ENCODE measurements at places on chromosomes 5 and 9.

GRCh38 chr5:16095612-16096011, 84.0 kb downstream of the MARCHF11 start:
- DNase-seq, result no peak

- DNase-seq, result no peak
Observed at GRCh38 chr5:2262620-2263019, 379.9 kb upstream of the IRX4 start.

DNA sequence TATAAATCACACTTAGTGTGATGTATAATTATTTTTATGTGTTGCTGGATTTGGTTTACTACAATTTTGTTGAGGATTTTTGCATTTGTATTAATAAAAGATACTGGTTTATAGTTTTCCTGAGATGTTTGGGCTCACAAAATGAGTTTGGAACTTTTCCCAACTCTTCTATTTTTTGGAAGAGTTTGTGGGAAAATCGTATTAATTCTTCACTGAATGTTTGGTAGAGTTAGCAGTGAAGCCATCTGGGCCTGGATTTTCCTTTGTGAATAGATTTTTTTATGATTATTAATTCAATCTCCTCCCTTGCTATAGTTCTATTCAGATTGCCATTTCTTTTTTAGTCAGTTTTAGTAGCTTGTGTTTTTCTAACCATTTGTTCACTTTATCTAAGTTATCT, 201.7 kb upstream of the NFIL3 start:
- no peak for DNase-seq

DNA sequence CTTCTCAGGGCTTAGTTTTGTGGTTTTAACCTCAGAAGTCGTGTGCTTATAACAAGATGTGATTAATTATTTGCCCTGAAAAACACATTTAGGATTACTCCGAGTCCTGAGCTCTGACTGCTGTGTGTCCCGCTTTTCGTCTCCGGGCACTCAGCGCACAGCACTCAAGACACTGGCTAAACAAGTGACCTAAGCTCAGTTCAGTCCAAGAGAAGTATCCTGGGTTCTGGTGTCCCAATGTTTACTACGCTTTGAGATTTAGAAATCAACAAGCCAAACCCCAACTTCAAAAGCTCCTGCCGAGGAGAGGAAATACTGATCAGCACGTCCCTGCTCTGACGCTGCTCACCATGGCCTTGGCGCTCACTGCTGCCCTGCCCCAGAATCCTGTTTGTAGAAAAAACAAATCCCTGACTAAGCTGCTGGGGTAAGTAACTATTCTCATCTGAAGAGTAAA, 53.2 kb downstream of the IPPK start:
- DNase-seq, result no peak

GRCh38 chr9:93963969-93964368, 8.8 kb upstream of the BARX1 start:
- no peak for DNase-seq
